ENCODE measurements at places on chromosomes 1 and 21.

DNA sequence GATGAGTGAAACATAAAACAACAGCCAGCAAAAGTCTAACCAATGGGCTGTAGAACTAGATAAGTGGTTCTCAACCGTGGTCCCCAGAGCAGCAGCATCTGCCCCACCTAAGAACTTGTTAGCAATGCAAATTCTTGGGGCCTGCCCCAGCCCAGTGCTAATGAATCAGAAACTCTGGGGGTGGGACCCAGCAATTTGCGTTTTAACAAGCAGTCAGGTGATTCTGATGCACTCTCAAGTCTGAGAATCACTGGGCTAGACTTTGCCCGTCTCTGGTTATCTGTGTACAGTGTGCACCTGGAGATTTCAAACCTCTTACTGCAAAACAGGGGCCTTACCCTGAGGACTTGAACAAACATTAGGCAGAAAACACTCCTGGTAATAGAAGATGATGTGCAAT, 66.5 kb downstream of the PLXNA2 start:
- no peak for DNase-seq

- no peak for DNase-seq
These were observed 10.5 kb upstream of the PGD start for GRCh38 chr1:10388387-10388715.

GRCh38 chr1:7150724-7151280, 365.5 kb downstream of the CAMTA1 start:
- no peak for DNase-seq

- DNase-seq, result no peak
These were observed 15.3 kb downstream of the CLCC1 start for GRCh38 chr1:108947871-108948525.

DNA sequence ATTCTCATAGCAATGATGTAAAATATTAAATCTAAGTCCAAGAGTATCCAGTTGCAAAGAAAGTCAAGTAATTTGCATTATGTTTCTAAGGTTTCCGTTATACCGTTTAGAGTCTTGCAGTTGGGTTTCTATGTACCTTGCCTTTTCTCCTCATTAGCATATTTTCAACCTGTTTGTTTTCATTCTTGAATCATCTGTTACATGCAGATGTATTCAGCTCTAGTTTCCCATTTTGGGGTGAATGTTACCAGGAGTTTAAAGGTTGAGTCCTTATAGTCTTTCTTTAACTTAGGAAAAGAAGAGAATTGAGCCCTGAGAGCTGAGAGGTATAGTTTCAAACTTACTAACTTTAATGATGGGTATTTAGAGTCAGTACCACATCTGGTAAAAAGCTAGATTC, 139.9 kb downstream of the NFIA start:
- DNase-seq, result no peak

- no peak for DNase-seq
These were observed 7.1 kb downstream of the CD101 start for GRCh38 chr1:117008656-117009055.

- DNase-seq, result no peak
These were observed 6.8 kb downstream of the WRAP73 start for GRCh38 chr1:3642919-3643675.

Measured in CD14-positive monocyte (primary cell).